ENCODE measurements at places on chromosomes 4 and X.

GRCh38 chr4:186068581-186069348 lies at the start of gene TLR3:
Gene TLR3, plus strand, starts transcription at chr4:186069156. Its CDS starts 7,464 bp downstream, at chr4:186076620.
- DNase-seq: no peak

- no peak for DNase-seq
Measured at GRCh38 chrX:103124284-103124683, 31.3 kb upstream of the NXF3 start.

DNA sequence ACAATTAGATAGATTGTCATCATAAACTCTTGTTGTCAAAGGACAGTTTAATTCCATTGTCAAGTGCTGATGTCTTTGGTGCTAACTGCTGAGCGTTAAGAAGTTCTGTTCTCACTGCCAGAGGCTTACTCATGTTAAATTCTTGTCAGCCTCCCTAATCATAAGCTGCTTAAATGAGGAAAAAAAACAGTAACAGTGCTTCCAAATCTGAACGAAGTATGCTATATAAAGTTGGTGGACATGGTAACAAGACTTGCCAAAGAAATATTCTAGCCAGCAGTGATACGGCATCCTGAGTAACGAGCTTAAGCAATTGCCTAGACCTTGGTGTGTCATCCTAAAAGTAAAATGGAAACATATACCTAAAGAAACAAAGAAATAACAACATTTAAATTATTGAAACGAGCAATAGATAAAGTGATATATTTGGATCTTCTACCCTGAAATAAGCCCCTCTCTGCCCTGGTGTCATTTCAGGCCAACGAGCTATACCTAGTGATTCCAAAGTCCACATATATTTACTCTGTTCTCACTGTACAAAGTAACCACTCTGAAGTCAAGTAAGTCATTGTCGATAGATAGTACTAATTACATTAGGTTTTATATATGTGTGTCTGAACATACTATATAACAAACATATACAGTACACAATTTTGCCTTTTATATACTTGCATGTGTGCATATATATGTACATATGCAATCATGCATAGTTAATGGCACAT lies 339.7 kb upstream of the HS3ST1 start:
- DNase-seq: no peak

DNA sequence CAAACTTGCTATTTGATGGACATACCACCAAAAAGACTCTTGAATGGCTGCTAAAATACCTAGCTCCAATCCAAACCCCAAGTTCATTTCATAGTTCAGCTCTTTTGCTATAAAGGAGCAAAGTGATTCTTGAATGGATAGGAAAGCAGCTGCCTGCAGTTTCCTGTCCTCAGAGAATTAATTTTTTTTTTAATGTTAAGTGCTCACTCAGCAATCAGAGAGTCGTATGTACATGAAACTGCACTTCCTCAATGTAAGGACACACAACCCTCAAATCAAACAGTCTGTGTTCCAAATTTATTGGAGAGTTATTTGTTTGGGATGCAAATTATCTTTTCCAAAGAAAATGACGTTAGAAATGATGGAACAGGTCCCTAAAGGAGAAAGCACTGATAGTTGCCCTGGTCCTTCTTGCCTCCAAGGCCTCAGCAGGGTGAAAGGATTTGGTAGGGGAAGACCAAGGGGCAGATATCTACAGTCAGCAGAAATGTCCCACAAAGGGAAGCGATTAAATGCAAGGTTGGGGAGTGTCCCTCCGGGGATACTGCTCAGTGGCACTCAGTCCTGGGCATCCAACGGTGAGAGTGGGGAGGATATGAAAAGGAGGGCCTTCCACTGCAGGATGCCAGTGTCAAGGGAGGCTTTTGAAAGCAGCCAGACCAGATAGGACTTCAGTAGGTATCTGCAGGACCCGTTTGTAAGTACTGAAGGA lies 67.2 kb upstream of the RASGEF1B start:
- no peak for DNase-seq

DNA sequence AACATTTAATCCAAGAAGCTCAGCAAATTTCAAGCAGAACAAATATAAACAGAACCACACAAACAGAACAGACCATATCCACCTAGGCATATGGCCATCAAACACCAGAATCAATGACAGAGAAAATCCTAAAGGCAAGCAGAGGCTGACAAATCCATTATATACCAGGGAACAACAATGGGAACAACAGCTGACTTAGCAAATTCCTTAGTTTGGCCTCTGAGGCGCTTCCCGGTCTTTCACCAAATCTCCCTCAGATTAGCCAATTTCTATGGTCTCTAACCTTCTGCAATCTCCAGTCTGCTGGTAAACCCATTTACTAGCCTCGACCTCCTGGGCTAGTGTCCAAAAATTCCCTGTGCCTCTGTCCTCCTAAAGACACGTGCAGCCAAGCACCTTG lies 59.2 kb downstream of the GPR143 start:
- DNase-seq: no peak

DNA sequence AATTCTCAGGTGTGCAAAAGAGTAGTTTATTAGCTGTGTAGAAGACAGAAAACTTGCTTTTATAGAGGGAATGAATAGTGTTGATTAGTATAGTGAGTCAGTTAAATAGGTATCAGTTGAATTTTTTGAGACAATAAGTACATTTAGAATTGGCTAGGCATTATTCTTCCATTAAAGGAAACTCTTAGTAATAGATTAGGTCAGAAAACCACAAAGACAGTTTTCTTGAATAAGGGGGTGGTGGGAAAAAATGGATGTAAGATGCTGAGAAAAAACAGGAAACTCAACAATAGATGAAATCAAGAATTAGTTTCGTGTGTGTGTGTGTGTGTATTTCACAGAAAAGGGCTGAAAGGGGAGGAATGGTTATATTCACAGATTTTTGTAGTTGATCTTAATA lies 16.8 kb downstream of the CD38 start:
- no peak for DNase-seq

DNA sequence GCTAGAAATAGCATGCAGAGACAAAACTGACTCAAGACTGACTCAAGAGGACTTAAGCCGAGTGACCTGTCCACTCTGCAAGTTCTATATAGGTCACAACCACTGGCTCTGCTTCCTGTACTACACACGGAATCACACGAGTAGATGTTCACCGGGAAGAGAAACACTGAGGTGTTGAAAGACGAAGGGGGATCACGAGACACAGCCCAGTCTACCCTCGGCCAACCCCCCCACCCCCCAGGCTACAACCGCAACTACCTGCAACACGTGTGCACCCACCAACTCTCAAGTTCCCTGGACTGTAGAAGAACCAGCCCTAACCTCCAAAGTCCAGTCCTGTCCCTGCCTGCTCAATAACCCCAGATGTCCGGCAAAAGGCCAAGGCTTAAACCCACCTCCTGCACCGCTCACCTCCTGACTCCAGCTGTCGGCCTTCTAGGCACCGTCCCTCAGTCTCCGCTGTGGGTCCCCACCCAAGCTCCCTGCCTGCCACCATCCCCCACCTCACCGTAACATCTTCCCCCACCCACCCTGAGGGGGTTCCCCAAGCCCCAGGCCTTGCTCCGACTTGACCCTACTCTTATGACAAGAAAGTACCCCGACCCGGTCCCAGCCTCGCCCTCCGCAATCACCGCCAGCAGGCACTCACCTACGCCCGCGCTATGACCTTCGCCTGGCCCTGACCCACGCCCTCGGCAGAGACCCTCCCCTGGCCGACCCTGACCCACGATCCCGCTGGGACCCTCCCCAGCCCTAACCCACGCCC lies 739 bp downstream of the GAK start:
- no peak for DNase-seq

- DNase-seq: no peak
Measured at GRCh38 chr4:10097906-10098779, 18.5 kb downstream of the WDR1 start.

GRCh38 chr4:123649250-123649644 lies 252.7 kb downstream of the SPRY1 start:
- DNase-seq: no peak

GRCh38 chrX:18010253-18010652 lies 149.2 kb upstream of the RAI2 start:
- DNase-seq: no peak

DNA sequence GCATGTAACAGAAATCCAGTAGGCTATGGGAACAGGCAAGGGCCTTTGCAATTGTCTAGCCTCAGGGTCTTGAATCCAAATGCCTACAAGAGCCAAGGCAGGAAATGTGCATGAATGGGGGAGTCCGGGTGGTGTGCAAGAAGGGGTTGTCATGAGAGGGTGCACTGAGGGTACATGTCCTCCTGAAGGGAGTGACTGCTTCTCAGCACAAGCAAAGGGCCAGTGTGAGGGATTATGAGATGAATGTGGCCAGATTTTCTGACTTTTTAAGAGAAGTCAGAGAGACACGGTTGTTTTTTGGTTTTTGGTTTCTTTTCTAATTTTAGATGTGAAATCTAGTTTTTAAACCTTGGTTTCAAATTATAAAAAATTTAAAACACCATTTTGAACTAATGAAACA lies 76.5 kb upstream of the LSM6 start:
- no peak for DNase-seq

GRCh38 chr4:141724646-141725045 lies 88.3 kb downstream of the IL15 start:
- DNase-seq: no peak

DNA sequence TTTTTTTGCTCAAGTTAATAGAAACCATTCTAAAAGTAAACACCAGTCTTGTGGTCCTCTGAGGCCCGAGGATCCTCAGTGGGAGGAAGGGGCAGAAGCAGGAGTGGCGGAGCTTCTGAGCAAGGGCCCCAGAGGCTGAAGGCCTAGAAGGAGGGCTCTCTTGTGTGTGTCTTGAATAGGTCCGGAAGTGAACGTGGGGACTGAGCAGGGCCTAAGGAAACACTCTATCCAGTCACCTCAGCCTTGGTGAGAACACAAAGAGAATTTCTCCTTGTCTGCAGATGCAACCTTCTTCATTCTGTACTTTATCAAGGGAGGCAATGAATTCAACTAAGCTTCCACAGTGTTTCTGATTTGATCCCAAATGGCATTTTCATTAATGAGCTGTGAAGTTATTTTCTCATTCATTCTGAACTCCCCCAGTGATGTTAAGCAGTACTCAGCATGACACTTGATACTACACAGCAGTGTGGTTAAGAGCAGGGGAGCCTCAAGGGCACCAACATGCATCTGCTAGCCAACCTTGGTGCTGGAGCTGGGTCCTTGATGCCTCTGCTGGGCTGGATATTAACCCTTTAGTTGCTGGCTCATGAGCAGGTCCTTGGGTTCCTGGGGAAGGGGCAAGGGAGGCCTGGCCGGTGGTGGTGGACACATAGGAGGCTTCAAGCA lies 64.7 kb downstream of the RBM47 start:
- no peak for DNase-seq

DNA sequence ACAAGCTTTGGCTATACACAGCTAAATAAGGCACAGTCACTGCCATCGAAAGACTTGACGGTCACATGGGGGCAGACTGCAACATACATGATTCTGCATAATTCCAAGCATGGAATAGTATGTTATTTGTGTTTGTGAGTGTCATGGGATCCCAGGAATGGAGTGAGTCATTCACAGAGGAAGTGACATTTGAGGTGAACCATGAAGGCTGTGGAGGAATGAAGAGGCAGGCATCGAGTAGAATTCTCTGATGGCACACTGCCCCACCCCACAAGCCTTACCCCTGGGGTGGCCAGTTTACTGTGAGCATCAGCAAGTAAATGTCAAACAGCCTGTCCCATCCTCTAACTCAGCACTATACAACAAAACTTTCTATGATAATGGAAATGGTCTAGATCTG lies 619.7 kb downstream of the MID1IP1 start:
- DNase-seq: no peak

DNA sequence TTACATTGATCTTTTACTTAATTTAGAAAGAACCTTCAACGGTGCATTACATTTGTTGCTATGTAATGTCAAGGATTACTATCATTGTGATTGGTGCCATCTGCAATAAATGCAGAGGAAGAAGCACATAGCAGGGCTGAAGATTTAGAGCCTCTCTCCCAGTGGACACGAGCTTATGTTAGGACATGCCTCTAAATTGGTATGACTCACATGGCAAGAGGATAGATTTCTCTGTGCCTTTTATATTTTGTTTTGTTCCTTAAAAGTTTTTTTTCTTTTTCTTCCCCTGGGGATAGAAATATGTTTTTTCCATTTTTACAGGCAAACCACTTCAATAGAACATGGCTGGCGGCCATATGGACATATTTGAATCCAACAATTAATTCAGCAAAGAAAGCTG lies 205.0 kb upstream of the HAND2 start:
- no peak for DNase-seq

- no peak for DNase-seq
Measured at GRCh38 chr4:137794764-137795254, 262.5 kb upstream of the PCDH18 start.

- no peak for DNase-seq
Measured at GRCh38 chrX:53438832-53439230, 4.7 kb upstream of the HSD17B10 start.

DNA sequence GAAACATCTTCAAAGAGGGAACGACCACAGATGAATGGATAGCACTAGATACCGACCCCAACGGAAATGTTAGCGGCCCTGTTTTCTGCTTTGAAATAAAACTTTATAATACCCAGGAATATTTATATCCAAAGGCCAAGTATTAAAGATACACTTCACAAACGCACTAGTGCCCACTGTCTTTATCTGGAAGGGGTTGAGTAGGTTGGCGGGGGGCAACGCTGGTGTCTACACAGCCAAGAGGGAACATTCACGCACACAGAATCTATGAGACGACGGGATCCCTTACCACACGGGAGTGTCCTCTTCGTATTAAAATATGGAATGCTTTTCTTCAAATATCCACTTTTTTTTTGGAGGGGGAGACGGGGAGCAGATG lies 3.3 kb downstream of the HAND2 start:
- DNase-seq: no peak

GRCh38 chr4:99574530-99575324 lies at the start of gene MTTP:
Gene MTTP, plus strand, starts transcription at chr4:99574824. Its CDS starts 86 bp downstream, at chr4:99574910.
- DNase-seq: no peak

GRCh38 chrX:71420686-71421085 lies 54.5 kb downstream of the TAF1 start:
- no peak for DNase-seq

GRCh38 chr4:112736718-112737135 lies 99.8 kb downstream of the LARP7 start:
- DNase-seq: no peak

DNA sequence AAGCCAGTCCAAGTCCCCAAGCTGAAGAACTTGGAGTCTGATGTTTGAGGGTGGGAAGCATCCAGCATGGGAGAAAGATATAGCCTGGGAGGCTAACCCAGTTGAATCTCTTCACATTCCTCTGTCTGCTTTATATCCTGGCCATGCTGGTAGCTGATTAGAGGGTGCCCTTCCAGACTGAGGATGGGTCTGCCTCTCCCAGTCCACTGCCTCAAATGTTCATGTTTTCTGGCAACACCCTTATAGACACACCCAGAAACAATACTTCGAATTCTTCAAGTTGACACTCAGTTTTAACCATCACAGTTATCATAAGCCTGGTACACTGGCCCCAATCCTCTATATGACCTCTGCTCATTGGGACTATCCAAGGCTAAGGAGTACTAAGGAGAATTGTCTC lies 124.1 kb upstream of the WDR1 start:
- no peak for DNase-seq

- no peak for DNase-seq
Measured at GRCh38 chrX:72735561-72735960, 21.5 kb upstream of the PHKA1 start.

GRCh38 chr4:52840531-52841370 lies 21.4 kb upstream of the RASL11B start:
- DNase-seq: no peak

GRCh38 chrX:21699136-21699535 lies 41.0 kb upstream of the KLHL34 start:
- no peak for DNase-seq

Measured in stimulated activated CD4-positive, alpha-beta T cell treated with anti-CD3 and anti-CD28 coated beads, Interleukin-4, amount 100 ng/mL, for 1 hour (primary cell).